ENCODE measurements at places on chromosomes 11 and 22. TPM values are rescaled to one million over a fixed set of nuclear protein-coding genes. Genes with fewer than 3 reads are reported as not detected.

The VSIG10L2 gene
- not detected for total RNA-seq

- H3K4me3 ChIP-seq = no peak overlapping the region
- H3K36me3 ChIP-seq = no peaks in the 10 kb centered on the region
- H3K27ac ChIP-seq = no peak overlapping the region
- DNase-seq = no peak
- no peaks in the 10 kb centered on the region for H3K4me1 ChIP-seq
These were observed 85.2 kb downstream of the RELT start for GRCh38 chr11:73461335-73461840.

- H3K27ac ChIP-seq = no peak overlapping the region
- peaks cover 38% of the 10 kb centered on the region for H3K36me3 ChIP-seq
- no peaks in the 10 kb centered on the region for H3K27me3 ChIP-seq
- H3K4me1 ChIP-seq = no peaks in the 10 kb centered on the region
- H3K4me3 ChIP-seq = no peak overlapping the region
These were observed 43.8 kb downstream of the NAT10 start for GRCh38 chr11:34149274-34149673.

DNA sequence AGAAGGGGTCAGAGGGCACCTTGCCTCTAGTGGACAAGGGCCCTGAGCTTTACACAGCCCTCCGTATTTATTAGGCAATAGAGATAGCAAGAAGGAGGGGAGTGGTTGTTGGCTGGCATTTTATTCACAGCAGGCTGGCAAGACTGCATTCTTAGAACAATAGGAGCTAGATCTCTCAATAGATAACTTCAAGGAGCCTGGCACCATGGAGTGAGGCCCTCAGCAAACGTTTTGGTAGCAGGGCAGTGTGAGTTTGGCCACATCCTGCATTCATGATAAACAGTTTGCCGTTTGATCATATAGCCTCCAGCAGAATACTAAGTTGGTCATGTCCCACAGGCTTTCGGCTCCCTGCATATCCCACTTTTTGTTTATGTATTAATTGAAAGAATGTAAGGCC, 31.6 kb downstream of the OR10A6 start:
- H3K27ac ChIP-seq = no peak overlapping the region
- DNase-seq = peak; percentile 46
- H3K36me3 ChIP-seq = peaks cover 16% of the 10 kb centered on the region
- H3K4me3 ChIP-seq = no peak overlapping the region
- H3K27me3 ChIP-seq = no peaks in the 10 kb centered on the region

DNA sequence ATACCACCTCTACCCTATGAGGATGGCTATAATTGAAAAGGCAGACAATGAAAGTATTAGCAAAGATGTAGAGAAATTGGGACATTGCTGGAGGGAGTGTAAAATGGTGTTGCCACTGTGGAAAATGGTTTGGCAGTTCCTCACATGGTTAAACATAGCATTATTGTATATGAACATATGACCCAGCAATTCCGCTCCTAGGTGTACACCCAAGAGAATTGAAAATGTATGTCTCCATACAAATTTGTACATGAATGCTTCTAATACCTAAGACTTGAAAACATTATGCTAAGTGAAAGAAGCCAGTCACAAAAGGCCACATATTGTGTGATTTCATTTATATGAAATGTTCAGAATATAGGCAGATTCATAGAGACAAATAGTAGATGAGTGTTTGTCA, 10.0 kb downstream of the SLCO2B1 start:
- no peak overlapping the region for H3K27ac ChIP-seq
- no peak overlapping the region for H3K4me3 ChIP-seq
- peaks cover 59% of the 10 kb centered on the region for H3K27me3 ChIP-seq
- H3K36me3 ChIP-seq = no peaks in the 10 kb centered on the region
- DNase-seq = no peak

The POU2AF1 gene
- total RNA-seq = not detected

Data from PC-9 (cell line).